Foreskin fibroblast (primary cell): ENCODE measurements at places on chromosomes 4 and X.

DNA sequence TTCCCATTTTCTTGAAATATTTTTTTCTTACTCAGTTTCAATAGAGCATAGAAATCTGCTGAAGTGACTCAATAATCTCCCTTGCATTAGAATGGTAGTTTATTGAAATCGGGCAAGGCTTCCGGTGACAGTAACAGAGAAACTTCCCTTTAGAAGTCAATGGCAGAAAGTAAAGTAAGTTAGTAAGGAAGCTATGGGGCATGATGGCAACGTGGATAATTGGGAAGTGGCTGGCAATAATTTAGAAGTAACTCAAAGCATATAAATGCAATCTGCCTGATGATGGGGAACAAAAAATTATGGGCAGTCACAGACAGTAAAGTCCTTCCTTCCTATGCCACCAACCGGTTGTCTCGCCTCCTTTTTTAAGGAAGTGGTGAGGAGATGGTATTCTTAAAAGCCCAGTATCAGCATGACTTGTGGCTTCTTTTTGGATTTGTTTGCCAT is 7.6 kb downstream of the CYBB start:
- no peak for DNase-seq

DNA sequence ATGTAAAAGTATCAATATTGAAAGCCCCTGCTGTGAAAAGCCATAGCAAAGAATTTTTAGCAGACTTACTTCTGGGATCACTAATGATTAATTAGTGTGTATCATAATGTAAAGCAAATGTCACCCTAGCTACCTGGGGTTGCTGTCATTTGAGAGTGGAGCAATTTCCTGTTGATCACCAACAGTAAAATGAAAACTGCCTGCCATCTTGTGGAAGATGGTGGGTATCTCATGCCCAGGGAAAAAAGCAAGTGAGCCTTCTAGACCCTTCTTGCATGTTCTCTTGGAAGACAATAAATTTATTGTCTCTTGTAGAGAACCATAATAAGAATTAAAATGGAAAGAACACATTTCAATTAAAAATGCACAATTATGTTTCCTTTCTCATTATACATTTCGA is 360.2 kb downstream of the ZIC3 start:
- DNase-seq = no peak

GRCh38 chrX:95145848-95146490 is 1472.0 kb downstream of the FAM133A start:
- DNase-seq = no peak

DNA sequence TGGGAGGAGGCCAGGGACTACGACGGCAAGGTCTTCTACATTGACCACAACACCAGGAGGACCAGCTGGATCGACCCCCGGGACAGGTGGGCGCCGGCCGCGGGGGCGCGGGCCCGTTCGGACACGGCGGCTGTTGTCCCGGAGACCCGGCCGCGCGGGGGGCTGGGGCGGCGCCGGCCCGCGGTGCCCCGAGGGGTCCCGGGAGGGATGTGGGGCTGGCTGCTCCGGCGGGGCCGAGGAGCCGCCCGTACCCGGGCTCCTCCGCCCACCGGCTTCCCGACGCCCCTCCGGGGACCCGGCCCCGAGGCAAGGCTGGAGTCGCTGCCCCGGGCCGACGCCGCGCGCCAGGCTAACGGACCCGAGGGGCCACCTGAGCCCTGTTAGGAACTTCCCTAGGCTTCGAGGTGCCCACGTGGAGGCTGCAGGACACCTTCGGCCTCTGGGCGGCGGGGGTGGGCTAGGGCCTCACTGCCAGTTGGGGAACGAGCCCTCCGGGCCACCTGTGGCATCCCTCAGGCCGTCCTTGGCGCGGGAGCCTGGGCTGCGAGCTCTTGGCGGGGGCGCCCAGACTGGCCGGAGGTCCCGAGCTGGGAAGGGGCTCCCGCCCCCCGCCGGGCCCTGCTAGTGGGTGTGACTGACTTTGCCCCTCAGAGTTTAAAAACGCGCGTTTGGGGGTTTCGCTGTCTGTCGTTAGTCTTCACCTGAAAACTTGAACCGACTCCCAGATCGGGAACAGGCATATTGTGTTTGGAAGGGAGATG is 660 bp downstream of the WWC2 start:
- peak; percentile 55 for DNase-seq

GRCh38 chr4:82381235-82381634 is 7.4 kb upstream of the HNRNPD start:
- no peak for DNase-seq

GRCh38 chrX:56564921-56565840 is 1.8 kb downstream of the UBQLN2 start:
- DNase-seq = no peak

GRCh38 chrX:119790977-119791436 is 423 bp downstream of the RPL39 start:
- peak; percentile 31 for DNase-seq

- peak; percentile 64 for DNase-seq
Measured at GRCh38 chrX:111041018-111041462, 55.0 kb upstream of the PAK3 start.

DNA sequence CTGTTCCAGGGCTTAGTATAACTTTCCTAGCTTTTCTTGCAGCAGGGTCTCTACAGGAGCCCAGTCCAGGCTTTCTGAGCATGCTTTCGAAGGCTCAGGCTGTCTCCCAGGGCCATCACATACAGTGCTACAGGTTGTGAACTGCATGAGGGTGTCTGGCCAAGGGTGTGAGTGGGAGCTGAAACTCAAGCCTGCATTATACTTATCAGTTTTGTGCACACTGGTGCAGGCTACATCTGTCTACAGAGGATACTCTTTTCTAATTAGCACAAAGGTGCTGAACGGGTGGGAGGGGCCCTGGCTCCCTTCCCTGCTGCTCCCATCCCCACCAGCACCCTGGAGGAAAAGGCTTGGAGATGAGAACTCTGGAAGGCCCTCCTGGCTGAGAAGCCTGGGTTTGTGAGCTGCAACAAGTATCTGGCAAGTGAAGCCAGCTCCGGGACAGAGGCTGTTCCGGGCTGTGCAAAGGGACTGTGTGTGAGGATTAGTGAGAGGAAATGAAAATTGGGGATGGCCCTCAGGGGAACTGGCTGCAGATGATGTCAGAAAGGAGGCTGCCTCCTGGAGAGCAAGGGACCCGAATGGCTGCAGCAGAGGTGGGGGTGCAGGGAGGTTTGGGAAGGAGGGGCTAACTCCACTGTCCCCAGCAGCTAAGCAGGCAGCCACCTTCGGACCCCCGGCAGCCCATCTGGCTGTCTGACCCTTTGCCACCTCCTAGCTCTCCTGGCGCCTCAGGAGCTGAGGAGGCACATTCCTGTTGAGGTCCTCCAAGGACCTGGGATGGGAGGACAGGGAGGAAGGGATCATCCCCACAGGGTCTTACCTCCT is 68.5 kb downstream of the EFNB1 start:
- DNase-seq = no peak

- peak; percentile 71 for DNase-seq
Measured at GRCh38 chrX:151982222-151982621, 7.7 kb upstream of the GABRE start.

DNA sequence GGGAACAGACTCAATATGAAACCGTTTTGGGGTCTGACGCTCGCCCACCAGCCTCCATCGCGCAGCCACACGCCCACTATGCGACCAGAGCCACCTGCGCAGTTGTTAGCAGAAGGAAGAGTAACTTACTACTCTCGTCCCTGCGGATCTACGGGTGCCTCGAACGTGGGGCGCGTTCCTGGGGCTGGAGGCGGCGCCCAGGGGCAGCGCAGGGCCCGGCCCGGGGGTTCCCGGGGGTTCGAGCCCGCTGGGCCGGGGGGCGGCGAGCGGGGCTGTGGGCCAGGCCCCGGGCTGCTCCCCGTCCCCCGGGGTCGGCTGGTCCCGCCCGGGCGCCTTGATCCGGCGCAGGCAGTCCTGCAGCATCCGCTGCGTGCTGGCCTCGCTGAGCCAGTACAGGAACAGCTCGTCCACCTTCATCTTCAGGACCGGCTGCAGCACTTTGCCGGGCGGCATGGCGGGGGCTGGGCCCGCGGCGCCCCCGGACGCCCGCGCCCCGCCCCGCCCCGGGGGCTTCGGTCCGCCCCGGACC is 404 bp downstream of the PPP2R3B start:
- DNase-seq = no peak

GRCh38 chr4:144739511-144740033 is 93.6 kb downstream of the HHIP start:
- DNase-seq = no peak

DNA sequence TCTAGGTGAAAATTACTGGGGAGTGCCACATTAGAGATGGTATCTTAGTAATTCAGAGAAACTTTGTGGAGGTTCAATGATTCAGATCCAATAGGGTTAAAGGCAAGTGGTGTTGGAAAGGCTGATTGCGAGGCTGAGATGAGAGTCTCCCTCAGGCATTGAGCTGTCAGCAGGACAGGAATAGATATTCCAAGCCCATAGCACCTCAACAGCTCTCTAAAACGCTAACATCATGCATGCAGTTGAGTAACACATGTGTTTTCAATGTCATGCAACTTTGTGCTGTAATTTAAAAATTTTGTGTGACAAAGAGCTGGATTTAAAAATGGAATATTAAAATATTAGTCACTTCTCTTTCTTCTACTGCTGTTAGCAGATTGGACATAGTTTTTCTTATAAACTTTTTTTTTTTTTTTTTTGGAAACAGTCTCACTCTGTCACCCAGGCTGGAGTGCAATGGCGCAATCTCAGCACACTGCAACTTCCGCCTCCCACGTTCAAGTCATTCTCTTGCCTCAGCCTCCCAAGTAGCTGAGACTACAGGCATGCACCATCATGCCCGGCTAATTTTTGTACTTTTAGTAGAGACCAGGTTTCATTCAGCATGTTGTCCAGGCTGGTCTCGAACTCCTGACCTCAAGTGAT is 173.5 kb upstream of the C1QTNF7 start:
- DNase-seq = no peak

- DNase-seq = no peak
Measured at GRCh38 chr4:189092581-189092980, 848.1 kb upstream of the FRG1 start.

- peak; percentile 56 for DNase-seq
Measured at GRCh38 chr4:101238706-101239105, 108.6 kb downstream of the PPP3CA start.

DNA sequence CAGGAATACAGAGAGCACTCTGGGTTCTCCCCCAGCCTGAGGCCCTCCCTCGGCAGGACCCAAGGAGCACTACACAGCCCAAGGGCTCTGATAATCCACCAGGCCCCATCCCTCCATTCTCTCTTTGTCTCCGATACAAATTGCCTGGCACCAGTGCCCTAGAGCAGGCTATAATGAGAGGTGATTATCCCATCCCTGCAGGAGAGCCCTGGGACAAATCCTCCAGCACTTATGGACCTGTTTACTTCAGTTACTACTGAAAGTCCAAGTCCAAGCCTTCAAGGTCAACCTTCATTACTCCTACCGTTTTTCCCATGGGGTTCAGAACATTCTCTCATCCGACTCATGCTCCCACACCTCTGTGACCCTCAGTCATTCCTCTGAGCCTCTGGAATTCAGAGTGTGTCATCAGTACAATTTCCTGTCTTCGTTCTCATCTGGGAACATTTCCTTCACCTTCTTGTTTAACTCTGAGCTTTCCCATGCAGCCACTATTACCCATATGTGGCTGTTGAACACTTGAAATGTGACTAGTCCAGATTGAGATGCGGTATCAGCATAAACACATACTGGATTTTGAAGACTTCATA is 299.0 kb downstream of the RAPGEF2 start:
- peak; percentile 84 for DNase-seq

DNA sequence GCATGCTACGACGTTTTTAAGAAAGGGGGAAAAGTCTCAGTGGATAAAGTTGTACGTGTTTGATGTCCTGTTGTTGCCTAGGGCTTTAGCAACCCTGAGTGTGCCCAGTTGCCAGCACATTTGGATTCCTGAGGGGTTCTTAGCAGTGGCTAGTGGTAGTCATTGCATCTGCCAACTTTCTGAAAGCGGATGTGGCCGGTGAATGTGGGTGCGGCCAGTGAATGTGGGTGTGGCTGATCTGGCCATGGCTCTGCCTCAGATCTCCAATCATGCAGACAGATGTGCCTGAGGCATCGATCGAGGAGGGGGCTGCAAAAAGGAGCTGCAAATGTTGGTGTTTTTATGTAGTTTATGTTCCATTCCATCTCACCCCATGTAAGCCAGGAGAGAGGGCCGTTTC is 41.5 kb upstream of the FAT1 start:
- DNase-seq = peak; percentile 76

- no peak for DNase-seq
Measured at GRCh38 chr4:25811374-25811690, 51.5 kb downstream of the SEL1L3 start.

DNA sequence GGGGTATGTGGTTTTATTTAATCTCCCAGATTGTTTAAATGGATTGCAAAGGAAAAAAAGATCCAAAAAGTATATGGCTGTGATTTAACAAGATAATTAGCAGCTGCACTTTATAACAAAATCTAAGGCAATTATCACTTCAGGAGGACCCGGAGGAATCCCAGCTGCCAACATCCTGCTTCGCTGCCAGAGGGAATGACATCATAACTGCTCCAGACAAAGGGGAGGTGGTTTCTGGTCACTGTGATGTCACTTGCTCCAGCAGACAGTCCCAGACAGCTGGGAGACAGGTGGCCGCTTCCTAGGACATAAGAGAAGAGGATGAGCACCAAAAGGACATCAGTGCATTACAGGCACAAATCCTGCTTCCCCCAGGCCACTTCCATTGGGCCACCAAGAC is 371.0 kb downstream of the BCOR start:
- DNase-seq = peak; percentile 49

- DNase-seq = peak; percentile 79
Measured at GRCh38 chrX:118552121-118552900, 56.7 kb downstream of the DOCK11 start.

DNA sequence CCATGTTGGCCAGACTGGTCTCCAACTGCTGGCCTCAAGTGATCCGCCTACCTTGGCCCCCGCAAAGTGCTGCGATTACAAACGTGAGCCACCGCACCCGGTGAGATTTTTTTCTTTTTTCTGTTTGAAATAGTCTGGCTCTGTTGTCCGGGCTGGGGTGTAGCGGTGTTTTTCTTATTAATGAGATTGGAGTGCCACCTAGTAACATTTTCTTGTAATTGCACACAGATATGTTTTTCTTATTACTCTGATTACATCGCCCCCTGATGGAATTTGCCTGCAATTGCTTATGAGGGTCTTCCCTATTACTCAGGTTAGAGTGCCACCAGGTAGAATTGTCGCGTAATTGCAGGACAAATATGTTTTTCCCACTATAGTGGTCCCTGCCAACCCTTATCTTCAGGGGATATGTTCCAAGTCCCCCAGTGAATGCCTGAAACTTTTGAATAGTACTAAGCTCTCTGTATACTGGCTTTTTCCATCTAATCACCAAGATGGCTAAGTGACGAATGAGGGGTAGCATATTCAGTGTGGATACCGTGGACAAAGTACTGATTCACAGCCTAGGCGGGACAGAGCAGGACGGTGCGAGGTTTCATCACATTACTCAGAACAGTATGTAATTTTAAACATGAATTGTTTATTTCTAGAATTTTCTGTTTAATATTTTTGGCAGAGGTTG is 8.6 kb upstream of the PDHA1 start:
- DNase-seq = no peak

DNA sequence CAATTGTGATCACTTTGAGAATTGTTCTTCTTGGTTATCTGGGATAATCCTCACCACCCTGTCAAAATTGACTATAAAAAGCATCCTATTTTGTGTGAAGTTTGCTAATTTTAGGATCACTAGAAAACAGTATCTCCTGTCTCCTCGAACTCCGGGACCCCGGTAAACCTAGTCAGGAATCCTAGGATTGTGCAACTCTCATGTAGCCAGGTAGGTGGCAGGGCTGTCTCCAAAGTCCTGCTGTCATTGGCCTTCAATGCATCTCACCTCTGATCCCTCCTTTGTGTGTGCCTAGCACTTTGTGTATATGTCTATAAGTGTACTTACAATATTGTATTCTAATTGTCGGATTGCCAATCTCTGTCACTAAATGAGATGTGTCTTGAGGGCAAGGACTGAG is 1564.8 kb downstream of the RPA4 start:
- no peak for DNase-seq

GRCh38 chr4:139525414-139525813 is 30.6 kb downstream of the SETD7 start:
- DNase-seq = no peak
